ENCODE measurements at places on chromosomes 5 and 9.

- no peaks in the 10 kb centered on the region for H3K36me3 ChIP-seq
- no peak overlapping the region for H3K4me3 ChIP-seq
- DNase-seq, result no peak
- H3K4me1 ChIP-seq, result no peaks in the 10 kb centered on the region
- H3K27me3 ChIP-seq, result no peaks in the 10 kb centered on the region
- H3K27ac ChIP-seq, result no peak overlapping the region
These were observed 61.0 kb upstream of the GFPT2 start for GRCh38 chr5:180414176-180414575.

- H3K27me3 ChIP-seq, result no peaks in the 10 kb centered on the region
- peaks cover 46% of the 10 kb centered on the region for H3K4me1 ChIP-seq
- H3K27ac ChIP-seq, result peak overlapping the region; percentile 91
- no peak overlapping the region for H3K4me3 ChIP-seq
These were observed 8.7 kb upstream of the SPARC start for GRCh38 chr5:151695464-151695863.

DNA sequence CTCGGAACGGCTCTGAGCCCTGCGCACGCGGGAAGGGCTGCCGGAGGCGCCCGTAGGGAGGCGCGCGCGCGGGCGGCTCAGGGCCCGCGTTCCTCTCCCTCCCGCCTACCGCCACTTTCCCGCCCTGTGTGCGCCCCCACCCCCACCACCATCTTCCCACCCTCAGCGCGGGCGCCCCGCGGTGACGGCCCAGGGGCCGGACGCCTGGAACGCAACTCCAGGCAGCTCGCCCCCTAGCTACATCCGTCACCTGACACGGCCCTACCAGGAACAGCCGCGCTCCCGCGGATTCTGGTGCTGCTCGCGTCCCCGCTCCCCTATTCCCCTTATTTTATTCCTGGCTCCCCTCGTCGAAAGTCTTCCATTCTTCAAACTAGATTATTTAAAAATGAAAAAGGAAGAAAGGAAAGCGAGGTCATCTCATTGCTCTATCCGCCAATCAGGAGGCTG is at the start of gene CDKN2B-AS1:
Gene CDKN2B-AS1 (plus strand): TSS at position 236 of the 450 bp plus-strand sequence.
- no peaks in the 10 kb centered on the region for H3K36me3 ChIP-seq
- peak within 1 kb of the TSS; percentile 84 for H3K4me3 ChIP-seq
- H3K4me1 ChIP-seq, result peaks cover 11% of the 10 kb centered on the region
- peak within 1 kb of the TSS; percentile 79 for H3K27ac ChIP-seq
- no peak for DNase-seq

- DNase-seq, result no peak
- H3K27me3 ChIP-seq, result no peaks in the 10 kb centered on the region
- H3K36me3 ChIP-seq, result peaks cover 5% of the 10 kb centered on the region
- no peaks in the 10 kb centered on the region for H3K4me1 ChIP-seq
These were observed 28.2 kb downstream of the FEM1C start for GRCh38 chr5:115516372-115516771.

- H3K27ac ChIP-seq, result no peak overlapping the region
- H3K27me3 ChIP-seq, result no peaks in the 10 kb centered on the region
- no peaks in the 10 kb centered on the region for H3K36me3 ChIP-seq
- H3K4me3 ChIP-seq, result no peak overlapping the region
These were observed 23.9 kb upstream of the CLPTM1L start for GRCh38 chr5:1368756-1369155.

- peaks cover 21% of the 10 kb centered on the region for H3K4me1 ChIP-seq
- no peak overlapping the region for H3K27ac ChIP-seq
- no peaks in the 10 kb centered on the region for H3K36me3 ChIP-seq
- H3K4me3 ChIP-seq, result no peak overlapping the region
- DNase-seq, result no peak
These were observed 153.8 kb downstream of the GOLPH3 start for GRCh38 chr5:32020271-32020670.

- no peak for DNase-seq
- H3K4me1 ChIP-seq, result peaks cover 100% of the 10 kb centered on the region
- no peak overlapping the region for H3K27ac ChIP-seq
These were observed 63.4 kb downstream of the RXRA start for GRCh38 chr9:134389642-134390041.

GRCh38 chr5:167709625-167710024 is 581.8 kb upstream of the WWC1 start:
- no peaks in the 10 kb centered on the region for H3K27me3 ChIP-seq
- H3K36me3 ChIP-seq, result no peaks in the 10 kb centered on the region
- no peak overlapping the region for H3K27ac ChIP-seq
- DNase-seq, result no peak
- H3K4me1 ChIP-seq, result no peaks in the 10 kb centered on the region

GRCh38 chr9:117734082-117734481 is 29.9 kb downstream of the TLR4 start:
- no peak for DNase-seq
- H3K27me3 ChIP-seq, result no peaks in the 10 kb centered on the region
- no peak overlapping the region for H3K27ac ChIP-seq
- H3K4me1 ChIP-seq, result no peaks in the 10 kb centered on the region
- no peaks in the 10 kb centered on the region for H3K36me3 ChIP-seq
- H3K4me3 ChIP-seq, result no peak overlapping the region

DNA sequence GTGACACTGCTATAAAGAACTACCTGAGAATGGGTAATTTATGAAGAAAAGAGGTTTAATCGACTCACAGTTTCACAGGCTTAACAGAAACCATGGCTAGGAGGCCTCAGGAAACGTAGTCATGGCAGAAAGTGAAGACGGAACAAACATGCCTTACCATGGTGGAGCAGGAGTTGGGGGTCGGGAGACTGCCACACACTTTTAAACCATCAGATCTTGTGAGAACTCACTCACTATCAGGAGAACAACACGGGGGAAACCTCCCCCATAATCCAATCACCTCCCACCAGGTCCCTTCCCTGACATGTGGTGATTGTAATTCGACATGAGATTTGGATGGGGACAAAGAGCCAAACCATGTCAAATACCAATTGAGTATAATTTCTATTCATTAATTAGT is 2392.6 kb upstream of the C9orf72 start:
- no peak overlapping the region for H3K27ac ChIP-seq
- H3K4me3 ChIP-seq, result no peak overlapping the region
- no peaks in the 10 kb centered on the region for H3K36me3 ChIP-seq

GRCh38 chr5:135821061-135821801 is 13.2 kb upstream of the SLC25A48 start:
- no peaks in the 10 kb centered on the region for H3K4me1 ChIP-seq
- H3K27me3 ChIP-seq, result no peaks in the 10 kb centered on the region
- H3K27ac ChIP-seq, result no peak overlapping the region

DNA sequence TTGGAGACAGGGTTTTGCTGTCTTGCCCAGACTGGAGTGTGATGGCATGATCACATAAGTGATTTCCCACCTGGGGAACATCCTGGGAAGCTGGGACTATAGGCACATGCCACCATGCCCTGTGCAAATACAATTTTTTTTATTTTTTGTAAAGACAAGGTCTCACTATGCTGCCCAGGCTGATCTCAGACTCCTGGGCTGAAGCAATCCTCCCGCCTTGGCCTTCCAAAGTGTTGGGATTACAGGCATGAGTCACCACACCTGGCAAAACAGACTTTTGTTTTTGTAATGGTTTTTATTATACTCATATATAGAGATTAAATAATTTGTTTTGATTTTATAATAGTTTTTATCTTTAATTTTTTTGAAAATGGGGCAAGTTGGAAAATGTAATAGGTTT is 14.7 kb downstream of the DNAJC25 start:
- no peak for DNase-seq
- H3K36me3 ChIP-seq, result peaks cover 32% of the 10 kb centered on the region
- H3K27me3 ChIP-seq, result no peaks in the 10 kb centered on the region
- no peaks in the 10 kb centered on the region for H3K4me1 ChIP-seq
- no peak overlapping the region for H3K27ac ChIP-seq
- no peak overlapping the region for H3K4me3 ChIP-seq

DNA sequence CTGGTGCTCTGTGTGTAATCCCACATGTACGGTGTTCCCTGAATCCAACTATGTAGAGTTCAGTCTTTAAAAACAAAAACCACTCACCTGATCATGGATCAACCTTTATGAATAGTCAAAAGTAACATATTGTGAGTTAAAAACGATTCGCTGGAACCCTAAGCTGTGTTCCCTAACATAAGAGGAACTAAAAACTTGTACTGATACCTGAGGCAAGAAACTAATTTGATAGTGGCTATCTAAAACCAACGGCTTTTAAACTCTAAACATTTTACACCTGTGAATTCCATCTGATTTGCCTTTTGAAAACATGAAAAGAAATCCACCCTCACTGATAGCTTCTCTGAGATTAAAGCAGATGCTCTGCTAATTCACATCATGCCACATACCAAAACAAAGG is 101.5 kb downstream of the DEPDC1B start:
- DNase-seq, result no peak
- H3K36me3 ChIP-seq, result no peaks in the 10 kb centered on the region
- no peaks in the 10 kb centered on the region for H3K27me3 ChIP-seq

- no peak for DNase-seq
- H3K36me3 ChIP-seq, result no peaks in the 10 kb centered on the region
- H3K27me3 ChIP-seq, result no peaks in the 10 kb centered on the region
- no peak overlapping the region for H3K27ac ChIP-seq
- H3K4me1 ChIP-seq, result peaks cover 35% of the 10 kb centered on the region
These were observed 17.4 kb downstream of the UBTD2 start for GRCh38 chr5:172266071-172266675.

DNA sequence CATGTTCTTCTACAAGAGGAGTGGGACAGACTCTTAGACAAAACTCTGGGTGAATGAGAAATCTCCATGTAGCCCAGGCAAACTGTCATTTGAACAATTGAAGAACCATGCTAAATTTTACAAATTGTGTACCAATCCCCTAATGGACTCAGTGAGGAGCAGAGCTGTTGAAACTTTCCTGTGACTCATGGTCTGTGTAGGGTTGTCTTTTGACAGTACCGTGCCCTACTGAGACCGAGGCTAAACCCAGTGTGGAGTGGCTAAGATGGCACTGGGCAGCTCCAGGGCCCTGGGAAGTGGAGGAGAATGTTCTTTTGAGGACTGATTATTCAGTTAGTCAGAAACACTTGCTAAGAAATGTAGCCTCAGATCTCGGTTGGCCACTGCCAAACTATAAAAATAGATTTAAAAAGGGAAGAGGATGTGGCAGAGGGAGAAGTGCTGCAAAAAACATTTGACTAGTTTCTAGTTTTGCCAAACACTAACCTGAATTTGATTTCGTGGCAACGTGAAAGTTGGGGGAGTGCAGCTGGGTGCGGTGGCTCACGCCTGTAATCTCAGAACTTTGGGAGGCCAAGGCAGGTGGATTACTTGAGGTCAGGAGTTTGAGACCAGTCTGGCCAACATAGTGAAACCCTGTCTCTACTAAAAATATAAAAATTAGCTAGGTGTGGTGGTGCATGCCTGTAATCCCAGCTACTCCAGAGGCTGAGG is 24.7 kb downstream of the POU4F3 start:
- H3K27ac ChIP-seq, result no peak overlapping the region
- no peaks in the 10 kb centered on the region for H3K4me1 ChIP-seq
- no peak for DNase-seq
- H3K27me3 ChIP-seq, result no peaks in the 10 kb centered on the region
- H3K4me3 ChIP-seq, result no peak overlapping the region

DNA sequence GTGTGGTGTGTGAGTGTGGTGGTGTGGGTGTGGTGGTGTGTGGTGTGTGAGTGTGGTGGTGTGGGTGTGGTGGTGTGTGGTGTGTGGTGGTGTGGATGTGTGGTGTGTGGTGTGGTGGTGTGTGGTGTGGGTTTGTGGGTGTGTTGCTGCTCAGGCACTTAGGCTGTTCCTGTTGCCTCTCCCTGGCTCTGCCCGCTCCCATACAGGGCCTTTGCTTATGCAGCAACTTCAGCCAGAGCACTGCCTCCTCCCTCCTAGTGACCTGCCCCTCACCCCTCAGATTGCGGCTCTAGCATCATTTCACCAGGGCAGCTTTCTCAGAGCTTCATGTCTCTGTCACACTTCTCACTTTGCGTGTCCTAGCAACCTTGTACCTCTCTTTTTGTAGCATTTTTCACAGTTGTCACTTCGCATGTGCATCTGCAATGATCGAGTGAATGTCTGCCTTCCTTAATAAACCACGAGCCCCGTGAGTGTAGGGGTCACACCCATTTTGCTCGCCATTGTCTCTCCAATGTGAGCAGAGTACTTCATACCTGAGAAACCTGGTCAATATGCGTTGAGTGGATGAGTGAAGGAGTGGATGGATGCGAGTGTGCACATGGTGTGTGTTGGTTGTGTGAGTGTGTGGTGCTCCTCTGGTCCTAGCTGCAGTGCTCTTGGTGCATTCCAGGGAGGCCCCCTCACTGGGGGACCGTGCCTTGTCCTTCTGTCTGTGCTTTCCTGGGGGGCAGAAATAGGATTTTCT is 167.9 kb upstream of the PANK3 start:
- DNase-seq, result peak; percentile 71
- H3K27me3 ChIP-seq, result no peaks in the 10 kb centered on the region
- H3K27ac ChIP-seq, result no peak overlapping the region

DNA sequence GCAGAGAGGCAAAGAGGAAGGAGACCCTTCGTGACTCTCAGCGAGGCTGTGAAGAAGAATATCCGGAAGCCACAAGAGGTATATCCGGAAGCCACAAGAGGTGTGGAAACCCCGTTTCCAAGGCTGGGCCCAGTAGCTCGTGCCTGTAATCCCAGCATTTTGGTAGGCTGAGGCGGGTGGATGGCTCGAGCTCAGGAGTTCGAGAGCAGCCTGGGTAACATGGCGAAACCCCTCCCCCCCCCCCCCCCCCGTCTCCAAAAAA is 612 bp upstream of the BBLN start:
- peaks cover 27% of the 10 kb centered on the region for H3K4me1 ChIP-seq
- DNase-seq, result no peak
- H3K4me3 ChIP-seq, result peak overlapping the region; percentile 62
- H3K36me3 ChIP-seq, result no peaks in the 10 kb centered on the region
- H3K27me3 ChIP-seq, result no peaks in the 10 kb centered on the region
- H3K27ac ChIP-seq, result peak overlapping the region; percentile 68

DNA sequence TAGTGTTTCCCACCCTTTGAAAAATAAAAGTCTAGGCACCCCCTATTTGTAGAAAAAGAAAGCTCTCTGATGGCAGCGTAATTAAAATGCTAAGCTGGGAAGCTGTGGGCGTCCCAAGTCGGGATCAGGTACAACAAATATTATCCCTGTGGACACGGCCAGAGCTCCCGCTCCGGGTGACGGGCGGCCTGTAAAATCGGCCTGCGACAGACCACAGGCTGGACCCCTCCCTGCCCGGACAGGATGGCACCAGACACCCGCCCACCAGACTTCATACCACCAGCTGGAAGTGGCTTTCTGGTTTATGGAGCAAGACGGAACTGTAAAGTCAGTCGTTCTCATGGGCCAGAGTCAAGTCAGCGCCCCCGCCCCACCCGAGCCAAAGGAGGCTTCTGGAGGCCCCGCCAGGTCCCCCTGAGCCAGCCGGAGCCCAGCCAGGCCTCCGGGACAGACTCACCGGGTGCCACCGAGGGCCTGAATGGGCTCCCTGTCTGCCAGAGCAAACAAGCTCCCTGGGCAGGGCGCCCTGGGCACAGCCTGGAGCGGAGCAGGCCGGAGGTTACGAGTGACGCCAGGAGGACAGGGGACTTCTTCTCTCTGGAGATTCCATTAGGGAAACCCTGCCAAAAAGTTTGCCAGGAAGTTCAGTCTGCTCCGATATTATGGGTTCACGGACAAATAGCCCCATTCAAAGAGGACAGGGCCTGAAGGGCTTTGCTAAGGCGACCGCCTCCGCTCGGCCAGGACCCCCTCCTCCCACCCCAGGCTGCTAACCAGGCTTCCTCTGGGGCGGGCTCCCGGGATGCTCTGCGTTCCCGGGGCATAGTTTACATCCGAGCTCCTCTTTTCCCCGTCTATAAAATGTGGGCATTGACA is 173.7 kb downstream of the ERCC6L2 start:
- no peak overlapping the region for H3K4me3 ChIP-seq
- H3K27ac ChIP-seq, result no peak overlapping the region
- no peaks in the 10 kb centered on the region for H3K36me3 ChIP-seq
- no peaks in the 10 kb centered on the region for H3K27me3 ChIP-seq

All from vagina (tissue), 2 donors.